ENCODE measurements at places on chromosomes 16 and 17.

GRCh38 chr17:19703828-19704613, 12.4 kb downstream of the SLC47A2 start:
- peak; percentile 77 for DNase-seq

- DNase-seq: no peak
These were observed 1483.7 kb upstream of the GOT2 start for GRCh38 chr16:60217787-60218186.

DNA sequence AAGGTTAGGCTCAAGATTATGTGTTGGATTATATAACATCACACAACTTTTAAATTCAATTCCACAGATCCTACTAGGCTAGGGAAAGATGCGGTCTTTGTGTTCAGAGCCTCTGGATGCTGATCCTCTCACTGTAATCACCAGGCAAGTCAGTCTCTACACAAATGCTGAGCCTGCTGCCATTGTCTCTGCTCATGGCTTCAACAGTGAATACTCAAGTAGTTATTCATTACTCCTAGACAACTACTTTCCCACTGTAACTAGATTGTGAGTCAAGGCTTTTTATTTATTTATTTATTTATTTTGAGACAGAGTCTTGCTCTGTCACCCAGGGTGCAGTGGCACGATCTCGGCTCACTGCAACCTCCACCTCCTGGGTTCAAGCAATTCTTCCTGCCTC, 15.8 kb upstream of the NDUFAB1 start:
- no peak for DNase-seq

DNA sequence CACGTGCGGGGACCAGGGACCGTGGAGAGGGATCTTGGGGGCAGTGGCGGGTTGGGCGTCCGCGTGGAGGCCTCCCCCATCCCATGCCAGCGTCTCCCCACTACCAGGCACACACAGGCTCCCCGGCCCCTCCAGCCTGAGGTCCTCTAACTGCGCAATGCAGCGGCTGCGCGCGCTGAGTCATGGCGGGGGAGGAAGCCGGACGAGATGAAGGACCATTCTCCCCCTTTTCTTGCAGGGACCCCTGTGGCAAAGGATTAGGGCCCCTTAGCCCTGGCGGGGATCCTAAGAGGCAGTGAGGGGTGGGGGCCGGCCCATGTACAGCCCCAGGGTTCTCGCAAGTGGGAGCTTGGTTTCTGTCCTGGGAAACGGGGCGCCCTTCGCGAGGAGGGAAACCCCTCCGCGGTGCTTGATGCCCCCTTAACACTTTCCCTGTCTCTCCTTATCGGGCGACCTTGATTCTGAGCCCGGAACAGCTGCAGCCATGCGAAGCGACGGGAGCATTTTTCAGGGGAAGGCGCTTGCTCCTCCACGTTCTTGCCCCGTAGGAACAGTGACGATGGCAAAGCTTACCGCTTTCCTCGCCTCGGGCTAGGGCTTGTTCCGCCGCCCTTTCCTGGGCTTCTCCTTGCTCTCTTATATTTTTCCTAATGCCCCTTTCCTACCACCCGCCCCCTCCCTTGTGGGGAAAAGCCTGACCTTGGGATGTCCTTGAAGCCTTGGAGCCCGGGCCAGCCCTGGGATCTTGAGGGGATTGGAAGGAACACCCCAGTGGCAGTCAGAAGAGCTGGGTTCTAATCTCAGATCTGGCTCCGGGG, 592 bp downstream of the ALDOA start:
- no peak for DNase-seq

GRCh38 chr17:10739386-10739785, 9.6 kb upstream of the TMEM220 start:
- no peak for DNase-seq

DNA sequence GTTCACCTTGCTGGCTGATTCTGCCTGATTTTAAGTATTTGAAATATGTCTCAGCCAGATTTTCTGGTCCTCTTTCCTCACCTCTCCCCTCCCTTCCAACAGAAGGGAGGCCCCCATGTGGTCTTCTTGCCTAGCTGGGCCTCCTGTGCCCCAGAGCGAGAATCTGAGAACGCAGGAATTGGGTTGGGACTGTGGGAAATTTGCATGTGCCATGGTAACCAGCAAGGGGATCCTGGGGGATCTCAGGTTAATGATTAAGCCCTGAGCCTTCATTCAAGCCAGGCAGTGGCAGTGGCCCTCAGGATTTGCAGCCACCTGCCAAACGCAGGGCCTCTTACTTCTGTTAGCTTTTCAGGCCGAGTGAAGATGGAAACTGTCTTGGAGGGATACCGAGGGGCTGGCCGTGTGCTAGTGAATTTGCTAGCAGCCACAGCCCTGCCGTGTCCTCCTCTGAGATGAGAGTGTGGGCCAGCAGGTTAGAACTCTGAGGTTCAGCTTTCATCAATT, 40.2 kb downstream of the KSR1 start:
- DNase-seq: no peak

GRCh38 chr16:4663777-4664465, 29.4 kb upstream of the NUDT16L1 start:
- DNase-seq: no peak

DNA sequence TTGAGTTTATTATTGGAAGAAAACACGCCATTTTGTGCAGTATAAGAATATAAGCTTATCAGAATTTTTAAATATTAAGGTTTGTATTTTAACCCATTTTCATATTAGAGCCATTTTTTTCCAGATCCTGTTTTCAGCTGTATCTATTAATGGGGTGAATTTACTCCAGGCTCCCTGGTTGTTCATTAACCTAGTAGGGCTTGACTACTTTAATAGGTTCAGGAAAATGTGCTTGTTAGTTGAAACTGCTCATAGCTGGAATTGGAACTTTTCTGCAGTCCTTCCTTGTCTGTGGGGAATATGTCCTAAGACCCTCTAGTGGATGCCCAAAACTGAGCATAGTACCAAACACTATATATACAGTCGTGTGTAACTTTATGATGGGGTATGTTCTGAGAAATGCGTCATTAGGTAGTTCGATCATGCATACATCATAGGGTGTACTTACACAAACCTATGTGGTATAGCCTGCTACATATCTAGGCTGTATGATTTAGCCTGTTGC, 28.0 kb downstream of the NFAT5 start:
- DNase-seq: no peak

GRCh38 chr17:72120642-72121163, at the start of gene SOX9:
Gene SOX9, plus strand, starts transcription at chr17:72121020. Its CDS starts 372 bp downstream, at chr17:72121392.
- no peak for DNase-seq

DNA sequence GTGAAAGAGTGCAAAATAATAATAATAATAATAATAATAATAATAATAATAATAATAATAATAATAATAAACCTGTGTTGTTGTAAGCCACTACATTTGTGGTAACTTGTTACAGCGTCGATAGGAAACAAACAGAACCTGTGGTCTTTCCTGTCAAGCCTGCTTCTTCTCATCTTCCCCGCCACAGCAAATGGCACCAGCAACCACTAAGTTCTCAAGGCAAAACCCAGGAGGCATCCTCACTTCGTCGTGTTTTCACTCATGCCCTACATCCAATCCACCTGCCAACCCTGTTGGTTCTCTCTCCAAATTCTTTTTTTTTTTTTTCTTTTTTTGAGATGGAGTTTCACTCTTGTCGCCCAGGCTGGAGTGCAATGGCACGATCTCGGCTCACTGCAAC, 34.2 kb downstream of the ITGAE start:
- no peak for DNase-seq

- no peak for DNase-seq
These were observed 105.1 kb downstream of the CHD9 start for GRCh38 chr16:53159781-53160436.

DNA sequence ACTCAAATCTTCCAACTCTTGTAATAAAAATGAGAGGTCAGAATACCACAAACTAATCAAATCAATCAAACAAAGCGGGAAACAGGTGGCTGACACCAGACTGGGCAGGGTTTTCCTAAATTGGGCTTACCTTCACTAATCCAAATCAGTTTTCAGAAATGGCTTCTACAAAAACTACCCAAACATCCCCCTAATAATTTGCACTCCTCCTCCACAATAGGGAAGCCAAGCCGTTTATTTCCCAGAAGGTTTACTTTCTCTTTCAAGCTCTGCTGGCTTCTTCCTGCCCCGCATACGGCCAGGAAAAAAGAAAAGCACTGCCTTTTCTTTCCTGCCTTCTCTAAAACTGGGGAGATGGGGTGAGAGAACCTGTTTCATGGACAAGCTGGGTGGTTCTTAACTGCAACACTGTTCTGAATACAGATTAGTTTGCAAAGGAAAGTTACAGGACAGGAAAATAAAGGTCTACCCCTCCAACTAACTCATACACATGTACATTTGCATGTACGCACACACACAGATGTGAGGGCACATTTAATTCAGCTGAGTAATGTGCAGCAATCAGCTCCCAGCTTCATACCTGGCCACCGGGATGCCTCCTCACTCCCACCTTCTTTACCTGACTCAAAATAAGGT, 9.2 kb downstream of the STAT3 start:
- no peak for DNase-seq

DNA sequence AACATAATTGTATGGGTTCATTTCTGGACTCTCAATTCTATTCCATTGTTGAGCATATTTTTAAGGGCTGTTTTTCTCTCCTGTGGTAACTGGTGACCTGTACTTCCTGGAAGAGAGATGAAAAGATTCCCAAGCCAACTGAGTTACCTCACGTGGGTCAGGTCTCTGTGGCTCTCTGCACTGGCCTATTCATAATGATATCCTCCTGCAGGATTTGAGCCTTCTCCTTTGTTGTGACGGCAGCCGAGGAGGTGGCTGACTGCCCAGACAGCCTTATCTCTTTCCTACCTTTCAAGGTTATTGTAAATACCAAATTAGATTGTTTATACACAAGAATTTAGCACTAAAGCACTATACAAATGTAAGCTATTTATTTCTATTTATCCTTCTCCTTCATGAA, 2.7 kb upstream of the ACE start:
- no peak for DNase-seq

GRCh38 chr17:50916708-50917417, 50.7 kb upstream of the TOB1 start:
- DNase-seq: no peak

DNA sequence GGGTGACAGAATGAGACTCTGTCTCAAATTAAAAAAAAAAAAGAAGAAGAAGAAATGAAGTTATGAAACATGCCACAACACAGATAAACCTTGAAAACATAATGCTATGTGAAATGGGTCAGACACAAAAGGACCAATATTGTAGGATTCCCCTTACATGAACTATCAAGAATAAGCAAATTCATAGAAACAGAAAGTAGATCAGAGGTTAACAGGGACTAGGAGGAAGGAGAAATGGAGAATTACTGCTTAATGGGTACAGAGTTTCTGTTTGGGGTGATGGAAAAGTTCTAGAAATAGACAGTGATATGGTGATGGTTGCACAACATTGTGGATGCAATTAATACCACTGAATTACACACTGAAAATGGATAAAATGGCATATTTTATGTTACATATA, 16.3 kb downstream of the RANBP10 start:
- DNase-seq: no peak

DNA sequence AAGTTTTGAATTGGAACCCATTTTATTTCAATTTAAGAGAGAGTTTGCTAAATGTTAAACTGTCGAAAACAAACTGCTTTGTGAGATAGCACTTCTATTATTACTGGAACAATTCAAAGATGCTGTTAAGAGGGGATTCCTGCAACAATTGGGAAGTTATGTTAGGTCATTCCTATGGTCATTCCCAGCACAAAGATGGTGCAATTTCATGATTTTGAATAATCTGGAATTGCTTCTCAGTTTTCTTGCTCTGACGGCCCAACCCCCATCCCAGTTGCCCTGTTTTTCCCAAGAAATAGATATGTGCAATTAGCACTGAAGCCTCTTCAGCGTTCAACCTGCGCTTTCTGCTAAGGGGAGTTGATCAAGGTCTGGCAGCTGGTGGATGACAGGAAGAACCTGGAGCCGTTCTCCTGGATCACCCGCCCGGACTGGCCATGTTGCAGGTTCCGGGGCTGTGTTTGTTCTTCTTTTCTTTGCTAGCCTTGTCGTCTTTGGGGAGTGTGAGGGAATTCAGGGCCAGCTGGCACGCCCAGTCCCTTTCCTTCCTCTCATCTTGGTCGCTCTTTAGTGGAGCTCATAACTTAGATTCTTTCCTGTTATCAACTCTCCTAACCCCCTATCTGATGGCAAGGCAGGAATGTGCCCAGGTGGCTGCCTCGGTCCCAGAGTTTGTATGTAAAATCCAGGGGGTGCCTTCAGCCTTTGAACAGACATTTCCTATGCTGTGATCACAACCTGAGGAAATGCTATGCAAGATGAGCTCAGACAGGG, 29.0 kb upstream of the IRF8 start:
- no peak for DNase-seq

DNA sequence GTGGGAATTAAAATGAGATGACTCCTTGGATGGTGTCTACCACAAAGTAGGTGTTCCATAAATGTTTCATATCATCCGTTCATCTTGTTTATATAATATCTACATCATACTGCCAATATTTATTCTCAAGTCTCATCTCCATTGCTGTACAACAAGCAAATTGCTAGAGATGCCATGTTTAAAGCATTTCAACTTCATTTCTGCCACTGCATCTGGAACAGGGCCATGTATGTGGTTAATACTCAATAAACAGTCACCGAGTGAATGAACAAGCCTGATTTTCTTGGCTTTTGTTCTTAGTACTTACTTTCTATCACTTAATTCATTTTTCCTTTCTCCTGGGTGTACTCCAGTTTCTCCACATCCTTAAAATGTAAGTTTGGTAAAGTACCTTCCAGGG, 107.6 kb downstream of the KCNJ2 start:
- DNase-seq: no peak

DNA sequence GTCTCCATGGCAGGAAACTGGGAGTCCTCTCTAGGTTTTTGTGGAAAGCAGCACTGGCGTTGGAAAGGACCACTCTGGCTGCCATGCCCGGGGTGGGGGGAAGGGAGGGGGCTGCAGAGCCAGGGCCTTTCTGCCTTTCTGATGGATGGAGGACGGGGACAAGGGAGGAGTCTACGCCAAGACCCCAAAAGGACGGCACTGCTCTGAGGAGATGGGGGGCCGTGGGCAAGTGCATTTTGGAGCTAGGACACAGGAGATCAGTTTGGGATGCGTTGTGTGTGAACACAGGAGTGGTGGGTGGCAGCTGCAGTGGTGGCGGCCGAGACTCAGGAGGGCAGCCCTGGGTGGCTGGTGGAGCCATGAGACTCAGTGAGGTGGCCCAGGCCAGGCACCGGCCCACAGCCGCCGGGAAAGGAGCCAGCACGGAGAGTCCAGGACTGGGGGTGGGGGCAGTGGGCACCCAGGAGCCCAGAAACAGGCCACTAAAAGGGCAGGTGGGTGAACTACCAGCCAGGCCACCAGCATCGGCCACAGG, 2.0 kb downstream of the CENPX start:
- DNase-seq: no peak

GRCh38 chr16:68499006-68499405, 40.1 kb upstream of the ZFP90 start:
- no peak for DNase-seq

- no peak for DNase-seq
These were observed 153.4 kb downstream of the SALL1 start for GRCh38 chr16:50997679-50998078.

Measured in esophagus muscularis mucosa (tissue), 4 donors.